ENCODE measurements at places on chromosomes 4 and X. TPM values are rescaled to one million over a fixed set of nuclear protein-coding genes. Genes with fewer than 3 reads are reported as not detected.

DNA sequence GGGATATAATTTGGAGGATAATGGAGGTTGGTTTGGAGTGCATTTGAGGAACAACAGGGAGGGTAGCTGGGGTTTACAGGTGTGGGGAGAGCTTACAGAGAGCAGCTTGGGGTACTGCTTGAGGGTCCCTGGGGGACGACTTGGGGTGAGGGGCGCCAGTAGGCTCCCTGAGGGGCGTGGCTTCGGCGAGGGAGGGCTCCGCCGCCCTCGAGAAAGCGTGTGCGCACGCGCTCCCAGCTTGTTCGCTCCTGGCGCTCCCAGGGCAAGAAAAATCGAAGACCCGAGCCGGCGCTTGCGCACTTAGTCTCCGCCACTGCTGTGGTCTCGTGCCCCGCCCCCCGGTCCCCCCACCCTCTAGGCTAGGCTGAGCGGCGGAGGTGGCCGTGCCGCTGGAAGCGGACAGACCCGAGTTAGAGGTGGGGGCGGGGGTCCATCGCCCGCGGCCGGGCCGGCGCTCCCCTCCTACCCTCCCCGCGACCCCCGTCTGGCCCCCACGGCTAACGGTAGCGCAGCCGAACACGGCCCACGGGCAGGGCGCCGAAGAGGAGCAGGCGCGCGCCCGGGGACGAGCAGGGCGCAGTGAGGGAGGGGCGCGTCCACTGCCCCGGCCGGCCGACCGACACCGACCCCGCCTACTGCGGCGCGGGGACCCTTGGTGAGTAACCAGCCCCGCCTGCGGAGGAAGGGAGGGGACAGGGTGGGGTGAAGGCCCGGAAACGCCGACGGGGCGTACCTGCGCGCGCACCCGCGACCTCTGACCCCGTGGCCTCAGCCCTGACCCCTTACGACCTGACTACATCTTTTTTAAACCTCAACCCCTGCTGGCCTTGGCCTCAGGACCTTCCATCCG, 5.4 kb upstream of the CCDC120 start:
- DNase-seq, result peak; percentile 92

GRCh38 chr4:10730590-10730989, 46.0 kb upstream of the CLNK start:
- no peak for DNase-seq

Gene ATOH1
- total RNA-seq, result 0.06 TPM

DNA sequence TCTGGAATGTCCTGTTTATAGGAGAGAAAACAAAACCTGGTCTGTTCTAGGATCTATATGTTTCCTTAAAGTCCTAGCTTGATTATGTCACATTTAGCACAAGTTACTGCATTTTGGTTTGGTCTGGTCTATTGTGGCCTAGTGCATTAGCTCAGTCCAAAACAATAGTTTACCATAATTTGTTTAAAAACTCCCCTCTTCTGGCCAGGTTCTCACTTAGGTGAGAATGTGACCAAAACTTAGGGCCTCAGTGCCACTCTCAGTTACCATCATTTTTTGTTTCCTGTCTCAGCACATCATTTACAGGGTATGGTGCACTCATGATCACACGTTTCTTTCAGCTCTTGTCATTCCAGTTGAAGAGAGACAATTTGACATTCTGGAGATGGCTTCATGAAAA, 378.5 kb downstream of the KLHL4 start:
- no peak for DNase-seq

DNA sequence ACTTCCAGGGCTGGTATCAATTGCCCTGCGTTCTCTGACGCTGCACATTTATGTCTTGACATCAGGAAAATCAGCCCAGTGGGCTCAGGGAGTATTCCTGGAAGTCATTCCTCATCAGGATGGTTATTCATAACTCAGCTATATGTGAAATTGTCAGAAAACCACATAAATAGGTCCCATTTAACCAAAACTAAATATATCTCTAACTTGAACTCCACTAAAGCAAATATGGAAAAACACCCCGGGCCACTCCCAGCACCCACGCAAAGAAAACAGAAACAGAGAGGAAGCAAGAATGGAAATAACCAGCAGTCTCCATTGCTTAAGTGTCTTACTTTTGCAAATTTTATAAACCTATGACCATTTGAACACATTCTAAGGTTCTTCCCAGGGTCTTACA, 112.0 kb downstream of the IRF2 start:
- DNase-seq, result no peak

Gene COX7B2
- not detected for total RNA-seq

- DNase-seq, result no peak
Observed at GRCh38 chr4:145870155-145871020, 68.2 kb downstream of the ZNF827 start.

Gene FAM133A
- 2.2 TPM for total RNA-seq

DNA sequence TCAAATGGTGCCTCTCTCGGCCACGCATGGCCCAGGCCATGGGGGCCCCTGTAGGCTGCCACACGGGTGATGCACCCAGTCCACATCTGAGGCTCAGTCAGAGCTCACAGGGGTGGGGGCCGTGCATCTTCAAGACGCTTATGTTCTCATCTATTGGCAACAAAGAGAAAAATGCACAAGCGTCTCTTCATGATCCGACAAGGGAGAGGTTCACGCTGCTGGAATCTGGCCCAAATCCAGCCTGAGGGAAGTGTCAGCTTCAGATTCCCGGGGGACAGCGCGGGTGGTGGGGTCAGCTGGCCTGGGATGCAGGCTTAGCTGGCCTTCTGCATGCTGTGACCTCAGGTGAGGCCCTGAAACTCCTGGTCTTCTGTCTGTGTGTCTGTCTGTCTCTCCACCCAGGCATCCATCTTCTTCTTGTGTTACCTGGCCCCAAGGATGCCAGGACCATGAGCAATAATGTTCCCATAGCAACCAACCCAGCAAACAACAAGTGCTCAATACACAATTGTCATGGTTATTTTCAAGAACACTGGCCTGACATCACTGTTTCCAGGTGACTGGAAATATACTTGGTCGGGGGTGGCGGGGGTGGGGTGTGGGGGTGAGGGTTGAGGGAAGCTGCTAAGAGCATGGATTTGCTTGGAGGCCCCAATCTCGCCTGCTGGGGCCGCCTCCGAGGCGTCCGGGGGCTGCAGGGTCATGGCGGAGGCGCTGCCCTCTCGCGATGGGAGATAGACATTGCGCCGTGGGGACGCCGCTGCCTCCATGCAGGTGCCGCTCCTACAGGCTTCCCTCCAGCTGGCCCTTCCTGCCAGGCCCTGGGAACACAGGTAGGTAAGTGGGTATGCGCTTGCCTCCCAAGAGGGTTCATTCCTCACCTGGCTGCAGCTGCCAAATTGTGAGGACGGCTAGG, 48.3 kb downstream of the ABLIM2 start:
- DNase-seq, result peak; percentile 75

DNA sequence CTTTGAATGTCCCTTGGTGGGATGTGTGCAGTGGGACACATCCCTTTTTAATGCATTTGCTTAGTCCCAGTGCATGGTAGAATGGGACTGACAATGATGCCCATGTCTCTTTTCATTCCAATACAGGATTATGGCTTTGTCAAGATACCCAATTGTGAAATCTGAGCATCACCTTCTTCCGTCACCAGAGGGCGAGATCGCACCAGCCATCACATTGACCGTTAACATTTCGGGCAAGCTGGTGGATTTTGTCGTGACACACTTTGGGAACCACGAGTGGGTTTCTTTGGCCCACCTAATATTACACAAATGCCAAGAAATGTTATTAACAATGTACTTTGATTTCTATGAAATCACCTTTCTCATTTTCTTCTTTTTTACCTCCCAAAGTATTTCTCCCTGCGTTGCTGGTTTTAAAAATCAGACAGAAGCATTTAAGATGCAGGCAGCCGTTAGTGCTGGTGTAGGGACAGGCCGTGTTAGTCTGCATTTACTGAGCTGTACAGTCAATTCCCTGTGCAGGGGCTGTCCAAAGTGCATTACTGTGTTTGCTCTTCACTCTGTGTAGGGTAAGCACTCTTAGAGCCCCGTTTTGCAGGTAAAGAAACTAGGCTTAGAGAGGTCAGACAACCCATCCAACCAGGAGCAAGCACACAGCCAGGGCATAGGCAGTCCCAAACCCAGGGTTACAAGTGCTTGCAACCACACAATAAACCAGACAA, 46.5 kb downstream of the CWH43 start:
- DNase-seq, result no peak

DNA sequence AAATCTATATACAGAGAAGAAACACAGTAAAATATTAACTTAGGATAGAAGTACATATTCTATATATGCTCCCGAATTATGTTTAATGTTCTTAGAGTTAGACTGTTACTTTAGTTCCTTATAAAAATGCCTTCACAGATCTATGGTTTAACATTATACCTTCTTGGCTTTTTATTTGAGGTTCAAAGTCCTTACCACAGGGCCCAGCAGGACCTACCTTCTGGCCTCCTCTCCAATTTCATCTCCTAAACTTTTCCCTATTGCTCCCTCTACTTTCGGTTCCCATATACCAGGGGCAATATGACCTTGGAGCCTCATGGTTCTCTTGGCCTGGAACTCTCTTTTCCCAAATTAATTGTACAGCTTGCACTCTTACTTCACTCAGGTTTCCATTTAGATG, 11.8 kb downstream of the ANKRD37 start:
- DNase-seq, result no peak

Gene RNF128
- total RNA-seq, result not detected

Gene GPR34
- not detected for total RNA-seq

- DNase-seq, result peak; percentile 70
Observed at GRCh38 chr4:71184195-71184781, 154.5 kb upstream of the SLC4A4 start.

Gene PDZD4
- total RNA-seq, result 5.2 TPM

Gene MEPE
- not detected for total RNA-seq

Gene NXF2
- total RNA-seq, result 0.22 TPM

Gene CTAG2
- total RNA-seq, result not detected

- no peak for DNase-seq
Observed at GRCh38 chr4:77785669-77786068, 33.5 kb downstream of the CNOT6L start.

GRCh38 chr4:17117746-17118145, 219.3 kb upstream of the LDB2 start:
- no peak for DNase-seq

Gene COX7B
- 500 TPM for total RNA-seq

GRCh38 chr4:16000708-16001483, 37.9 kb upstream of the FGFBP2 start:
- no peak for DNase-seq

GRCh38 chr4:121697564-121697963, 784 bp upstream of the ANXA5 start:
- no peak for DNase-seq

Gene TMEM31
- not detected for total RNA-seq

Gene KANTR
- 19.0 TPM for total RNA-seq

DNA sequence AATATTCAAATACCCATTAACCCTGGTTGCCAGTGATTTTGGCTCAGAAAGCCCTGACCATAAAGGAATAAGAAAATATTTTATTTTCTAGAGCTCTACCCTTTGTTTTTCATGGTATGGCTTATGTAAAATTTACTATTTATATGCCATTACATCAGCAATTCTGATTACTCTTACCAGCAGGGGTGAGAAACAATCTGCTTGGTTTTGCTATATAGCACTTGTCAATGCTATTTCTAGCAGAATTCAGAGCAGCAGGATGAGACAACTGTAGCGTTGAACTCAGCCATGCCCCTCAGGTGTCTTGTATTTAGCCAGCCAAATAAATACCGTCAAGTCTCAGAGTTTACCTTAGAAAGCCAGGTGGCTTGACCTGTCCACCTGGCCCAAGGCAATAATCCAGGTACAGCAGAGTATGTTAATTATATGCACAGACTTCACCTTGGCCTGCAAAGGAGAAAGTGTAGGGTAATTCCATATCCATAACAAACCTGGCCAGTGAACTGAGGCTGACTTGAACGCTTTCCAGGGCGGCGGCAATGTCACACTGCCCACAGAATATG, 1303.5 kb downstream of the RAPGEF2 start:
- DNase-seq, result no peak

DNA sequence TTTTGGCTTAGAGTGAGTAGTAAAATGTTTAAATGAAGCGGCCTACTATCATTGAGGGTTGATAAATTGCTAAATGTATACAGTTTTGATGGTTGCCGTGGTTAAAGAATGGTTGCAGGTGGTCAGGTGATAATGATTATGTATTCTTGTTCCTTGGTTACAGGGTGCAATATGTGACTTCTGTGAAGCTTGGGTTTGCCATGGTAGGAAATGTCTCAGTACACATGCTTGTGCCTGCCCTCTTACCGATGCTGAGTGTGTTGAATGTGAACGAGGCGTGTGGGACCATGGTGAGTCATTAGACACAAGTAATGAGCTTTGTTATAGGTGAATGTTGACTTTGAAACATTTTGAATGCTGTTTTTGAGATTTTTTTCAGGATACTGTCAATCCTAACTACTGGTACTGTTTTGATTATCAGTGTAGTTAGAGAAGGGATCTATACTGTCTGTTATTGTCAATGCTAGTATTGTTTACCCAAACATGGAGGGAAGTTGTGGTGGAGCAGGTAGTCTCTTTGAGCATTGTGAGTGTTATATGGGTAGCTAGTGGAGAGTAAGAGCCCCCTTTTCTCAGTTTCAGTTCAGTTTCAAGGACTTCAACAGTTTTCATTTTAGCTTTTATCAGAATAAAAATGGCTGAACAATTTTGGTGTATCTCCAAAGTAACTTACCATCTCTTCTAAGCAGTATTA, 8.9 kb downstream of the ZNF330 start:
- DNase-seq, result no peak

- no peak for DNase-seq
Observed at GRCh38 chrX:73842541-73843234, 279.7 kb downstream of the CHIC1 start.

Gene EGF
- total RNA-seq, result 6.2 TPM

DNA sequence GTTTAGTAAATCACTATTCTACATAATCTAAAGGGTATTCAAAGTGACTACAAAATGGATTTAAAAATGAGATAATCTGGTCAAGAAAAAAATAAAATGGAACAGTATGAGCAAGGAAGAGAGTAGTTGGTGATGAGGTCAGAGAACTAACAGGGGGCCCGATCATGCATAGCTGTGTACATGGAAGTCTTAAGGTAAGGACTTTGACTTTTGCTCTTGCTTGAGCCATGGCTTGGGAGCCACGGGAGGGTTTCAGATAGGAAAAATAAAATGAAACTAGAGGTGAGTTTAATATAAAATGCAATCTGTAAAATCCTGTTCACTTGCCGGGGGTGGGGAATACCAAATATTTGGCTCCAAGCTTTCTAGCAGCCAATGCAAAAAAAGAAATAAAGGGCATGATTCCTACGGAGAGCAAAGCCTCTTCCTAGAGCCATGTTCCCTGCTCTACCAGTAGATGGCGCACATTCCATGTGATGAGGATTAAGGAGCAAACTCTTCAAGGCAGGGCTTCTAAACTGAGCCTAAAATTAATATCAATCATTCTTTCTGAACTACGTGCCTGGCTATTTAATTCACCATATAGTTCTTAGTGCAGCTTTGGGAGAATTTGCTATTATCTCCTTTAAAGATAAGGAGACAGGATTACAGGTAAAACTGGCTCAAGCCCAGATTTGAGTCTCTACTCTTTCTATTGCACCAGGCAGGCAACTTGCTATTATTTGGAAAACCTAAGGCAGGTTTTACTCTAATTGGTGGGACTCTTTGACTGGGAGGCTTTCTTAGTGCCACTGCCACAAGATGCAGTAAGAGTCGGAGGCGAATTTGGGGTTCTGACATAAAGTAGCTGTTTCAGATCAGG, 6.8 kb upstream of the CLCN5 start:
- peak; percentile 61 for DNase-seq

- DNase-seq, result no peak
Observed at GRCh38 chr4:83281307-83281706, 3.3 kb downstream of the COQ2 start.

Gene YIPF7
- total RNA-seq, result not detected

All from neural progenitor cell (in vitro differentiated cells).